ENCODE measurements at places on chromosomes 2 and 18. TPM values are rescaled to one million over a fixed set of nuclear protein-coding genes. Genes with fewer than 3 reads are reported as not detected.

DNA sequence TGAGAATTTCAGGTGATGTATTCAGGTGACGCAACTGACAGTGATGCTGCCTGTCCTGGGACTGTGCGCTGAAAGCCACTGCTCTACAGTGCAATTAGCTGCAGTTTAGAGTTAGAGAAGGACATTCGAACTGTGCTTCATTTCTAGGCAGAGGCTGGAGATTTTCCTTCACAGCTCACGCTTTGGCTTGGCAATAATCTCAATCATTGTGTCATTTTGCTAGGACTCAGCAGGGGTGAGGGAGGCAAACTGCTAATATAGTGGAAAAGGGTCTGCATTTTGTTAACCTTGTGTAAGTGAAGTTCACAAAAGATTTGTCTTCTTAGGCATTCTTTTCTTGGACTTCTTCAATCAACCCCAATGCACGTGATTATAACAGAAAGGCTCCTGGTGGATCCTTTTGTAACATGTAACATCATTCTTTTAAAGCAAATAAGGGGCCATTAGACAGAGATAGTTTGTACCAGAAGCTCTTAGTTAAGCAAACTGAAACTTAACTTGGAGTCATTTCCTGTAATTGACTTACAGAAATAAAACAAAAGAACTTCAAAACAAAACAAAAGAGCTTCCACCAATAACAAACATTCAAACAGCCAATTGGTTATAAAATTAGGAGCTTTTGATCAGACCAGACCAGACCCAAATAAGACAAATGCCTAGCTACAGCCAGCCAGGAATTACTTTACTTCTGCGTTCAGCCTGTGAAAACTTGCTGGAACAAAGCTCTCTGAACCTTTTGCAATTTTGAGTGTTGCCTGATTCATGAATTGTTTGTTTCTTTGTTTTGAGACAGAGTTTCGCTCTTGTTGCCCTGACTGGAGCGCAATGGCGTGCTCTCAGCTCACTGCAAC, 1376.3 kb upstream of the CELF4 start:
- DNase-seq = no peak

ITM2C gene
- 26.4 TPM for total RNA-seq

- no peak for DNase-seq
These were observed 26.4 kb downstream of the CRIM1 start for GRCh38 chr2:36381993-36382392.

SPHKAP gene
- not detected for total RNA-seq

DNA sequence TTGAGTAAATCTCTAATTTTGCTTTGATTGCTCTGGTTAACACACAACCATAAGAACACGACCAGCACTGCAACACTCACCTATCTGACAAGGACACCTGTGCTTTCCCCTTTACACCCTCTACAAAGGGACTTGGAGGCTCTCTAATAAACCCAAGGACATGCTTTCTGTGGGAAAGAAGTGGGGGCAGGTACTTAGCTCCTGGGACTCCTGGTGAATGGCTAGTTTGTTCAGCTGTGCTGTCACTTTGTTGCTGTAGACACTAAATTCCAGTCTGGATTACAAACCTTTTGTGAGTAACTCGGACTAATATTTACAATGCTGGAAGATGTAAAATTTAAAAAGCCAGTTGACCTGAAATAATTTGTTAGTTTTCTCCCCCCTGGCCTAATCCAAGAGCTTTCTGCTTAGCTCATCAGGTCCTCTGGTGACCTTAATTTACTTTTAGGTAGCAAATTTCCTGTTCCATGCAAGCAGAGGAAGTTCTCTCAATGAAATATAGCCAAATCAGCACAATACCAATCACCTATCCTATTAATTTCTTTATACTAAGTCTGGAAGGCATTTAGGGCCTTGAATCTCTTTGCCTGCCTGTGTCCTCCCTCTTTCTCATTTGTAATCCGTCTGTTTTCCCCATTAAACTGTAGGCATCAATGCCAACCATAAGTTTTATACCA, 67.5 kb downstream of the PLCL1 start:
- no peak for DNase-seq

DNA sequence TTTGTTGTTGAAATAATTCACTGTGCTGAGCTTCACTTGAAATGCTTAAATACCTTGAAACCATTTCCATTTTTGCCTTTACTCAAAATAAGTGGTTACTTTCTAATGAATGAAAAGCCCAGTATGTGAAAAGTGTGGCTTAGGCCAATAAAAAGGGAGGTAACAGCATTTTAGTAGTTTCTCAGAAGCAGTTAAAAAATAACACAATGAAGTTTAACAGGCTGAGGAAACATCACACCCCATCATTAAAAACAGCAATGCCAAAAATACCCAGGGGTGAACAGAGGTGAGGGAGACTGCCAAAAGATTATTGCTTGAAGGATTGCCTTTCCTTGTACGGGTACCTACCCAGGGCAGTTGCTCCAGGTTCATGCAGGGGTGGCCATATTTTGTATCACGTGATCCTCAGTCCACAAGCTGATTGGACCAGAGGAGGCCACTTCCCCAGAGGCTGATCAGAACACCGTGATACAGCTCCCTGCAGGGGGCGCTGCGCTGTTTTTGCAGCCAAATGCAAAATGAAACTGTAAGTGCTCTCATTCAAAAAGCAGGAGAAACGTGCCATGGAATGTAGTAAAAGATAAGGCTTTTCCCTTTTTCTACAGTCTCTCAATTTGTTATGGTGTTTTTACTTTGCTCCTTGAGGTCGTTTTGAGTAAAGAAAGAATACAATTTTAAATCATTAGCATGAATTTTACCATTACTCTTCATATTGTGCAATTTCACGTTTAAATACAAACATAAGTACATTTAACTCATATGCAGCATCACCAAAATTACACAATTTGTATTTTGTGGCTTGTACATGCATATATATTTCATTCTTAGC, 70.2 kb upstream of the SH3BP4 start:
- peak; percentile 78 for DNase-seq

- DNase-seq = no peak
These were observed 169.3 kb downstream of the PMAIP1 start for GRCh38 chr18:60069145-60069544.

DNA sequence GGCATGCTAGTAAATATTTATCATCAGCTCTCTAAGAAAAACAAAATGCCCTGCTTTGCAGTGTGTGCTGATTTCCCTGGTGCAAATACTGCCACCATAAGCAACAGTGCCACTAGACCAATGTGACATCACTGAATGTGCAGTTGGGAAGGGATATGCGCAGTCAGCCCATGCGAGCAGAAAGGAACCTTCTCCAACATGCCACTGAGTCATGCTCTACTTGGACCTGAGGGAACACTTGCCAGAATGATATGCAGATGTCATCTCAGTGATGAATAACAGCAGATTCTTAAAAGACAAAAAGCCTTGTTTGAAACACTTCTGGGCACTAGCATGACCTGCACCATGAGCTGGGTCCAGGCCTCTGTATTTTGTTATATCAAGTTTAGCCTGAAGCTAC, 55.3 kb upstream of the REL start:
- no peak for DNase-seq

- no peak for DNase-seq
These were observed 6.5 kb downstream of the TANK start for GRCh38 chr2:161166538-161167409.

DNA sequence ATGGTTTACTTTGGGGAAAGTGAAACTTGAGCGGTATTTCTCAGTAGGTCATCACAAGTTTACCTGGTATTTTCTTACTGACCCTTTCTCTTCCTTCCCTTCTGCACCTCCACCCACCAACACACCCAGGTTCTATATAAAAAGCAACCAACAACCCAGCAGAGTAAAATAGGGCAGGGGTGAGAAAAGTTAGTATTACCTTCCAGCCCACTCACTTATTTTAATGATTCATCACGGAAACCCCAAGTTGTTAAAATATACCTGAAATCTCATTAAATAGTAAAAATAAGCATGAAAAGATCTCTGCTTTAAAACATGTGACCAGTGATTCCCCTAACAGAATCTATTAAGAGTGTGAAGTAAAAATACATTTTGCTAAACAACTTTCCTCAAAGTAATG, 306.1 kb downstream of the ZEB2 start:
- no peak for DNase-seq

- DNase-seq = no peak
These were observed 214.7 kb downstream of the KCNS3 start for GRCh38 chr2:18093196-18093595.

DNA sequence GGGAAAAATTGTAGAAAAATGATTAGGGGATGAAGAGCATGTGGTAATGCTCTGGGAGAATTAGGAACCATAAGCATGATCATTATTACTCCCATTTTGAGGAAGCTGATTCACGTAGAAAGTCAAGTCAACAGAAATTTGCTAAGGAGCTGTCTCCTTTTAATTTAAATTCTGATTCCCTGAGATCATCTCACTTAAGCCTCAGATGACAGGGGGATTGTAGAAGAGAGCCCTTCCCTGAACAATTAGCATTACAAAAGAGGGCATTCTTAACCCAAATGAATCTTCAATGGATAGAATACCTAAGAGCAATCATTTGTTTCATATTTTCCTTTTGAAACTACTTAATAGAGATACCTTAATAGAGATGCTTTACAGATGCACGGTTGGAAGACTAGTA, 267.9 kb downstream of the NYAP2 start:
- DNase-seq = no peak
